Left lung (tissue), 14 donors: ENCODE measurements at places on chromosomes 6 and 20.
A peak's percentile ranks its signal among the peaks of the same experiment; 100 is the strongest.

DNA sequence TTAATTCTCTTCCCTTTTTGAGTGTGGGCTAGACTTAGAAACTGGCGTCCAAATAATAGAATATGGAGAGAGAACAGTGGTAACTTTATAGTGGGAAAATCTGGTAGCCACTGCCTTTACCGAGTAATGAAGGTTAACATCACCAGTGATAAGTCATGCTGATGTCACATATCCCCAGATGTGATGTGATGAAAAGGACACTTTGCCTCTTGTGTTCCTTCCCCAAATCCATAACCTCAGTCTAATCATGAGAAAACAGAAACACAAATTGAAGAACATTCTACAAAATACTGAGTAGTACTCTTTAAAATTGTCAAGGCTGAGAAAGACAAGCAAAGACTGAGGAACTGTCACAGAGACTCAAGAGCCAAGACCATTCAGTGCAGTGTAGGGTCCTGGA is 17.8 kb downstream of the ANKS1A start:
- DNase-seq = no peak

DNA sequence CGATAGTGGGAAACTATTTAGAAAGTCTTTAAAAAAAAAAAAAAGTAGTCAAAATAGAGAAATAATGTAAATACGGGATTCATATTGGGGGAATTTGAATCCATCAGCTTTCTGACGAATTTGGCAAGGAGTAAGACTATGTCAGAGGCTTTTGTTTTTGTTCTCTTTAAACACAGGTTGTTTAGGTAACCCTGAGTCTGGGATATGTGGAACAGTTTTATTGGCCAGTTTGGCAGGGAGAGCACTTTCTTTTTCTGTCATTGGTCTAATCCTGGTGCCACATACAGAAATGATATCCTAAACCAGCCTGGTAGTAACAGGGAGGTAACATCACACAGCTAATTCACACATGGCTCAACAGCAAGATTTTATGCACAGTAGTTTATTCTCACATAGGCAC is 27.7 kb downstream of the HAO1 start:
- no peak for DNase-seq

GRCh38 chr6:3162067-3162497 is 4.7 kb upstream of the TUBB2A start:
- DNase-seq = no peak

DNA sequence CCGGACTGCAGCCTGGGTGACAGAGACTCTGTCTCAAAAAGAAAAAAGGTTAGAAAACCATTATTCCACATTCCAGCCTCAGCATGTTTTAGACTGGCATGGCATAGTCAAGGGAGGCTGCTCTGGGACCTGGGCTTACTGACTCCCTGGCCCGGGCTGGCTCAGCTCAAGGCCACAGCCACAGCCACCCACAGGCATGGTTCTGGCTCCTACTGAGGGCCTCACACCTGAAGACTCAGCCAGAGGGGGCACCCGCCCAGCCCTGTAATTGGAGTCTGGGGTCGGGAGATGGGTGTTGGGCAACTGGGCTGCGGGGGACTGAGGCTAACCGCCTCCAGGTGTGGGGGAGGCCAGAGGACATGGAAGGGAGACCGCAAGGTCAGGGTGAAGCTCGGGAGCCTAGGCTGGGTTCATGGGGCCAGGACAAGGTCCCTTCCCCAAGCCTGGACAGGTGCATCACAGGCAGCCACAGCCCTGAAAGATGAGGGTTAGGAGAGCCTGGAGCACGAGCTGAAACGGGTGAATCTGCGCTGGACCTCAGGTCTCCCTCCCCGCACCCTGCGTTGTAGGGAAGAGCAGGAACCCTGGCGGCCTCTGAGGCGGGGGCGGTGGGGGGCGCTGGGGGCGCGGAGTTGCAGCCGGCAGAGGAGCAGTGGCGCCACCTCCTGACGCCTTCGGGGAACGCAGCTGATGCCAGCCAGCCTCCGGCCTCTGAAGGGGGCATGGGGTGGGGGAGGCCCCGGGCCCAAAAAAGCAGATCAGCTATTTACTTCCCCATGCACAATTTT is 67.7 kb upstream of the SRSF6 start:
- DNase-seq = no peak

DNA sequence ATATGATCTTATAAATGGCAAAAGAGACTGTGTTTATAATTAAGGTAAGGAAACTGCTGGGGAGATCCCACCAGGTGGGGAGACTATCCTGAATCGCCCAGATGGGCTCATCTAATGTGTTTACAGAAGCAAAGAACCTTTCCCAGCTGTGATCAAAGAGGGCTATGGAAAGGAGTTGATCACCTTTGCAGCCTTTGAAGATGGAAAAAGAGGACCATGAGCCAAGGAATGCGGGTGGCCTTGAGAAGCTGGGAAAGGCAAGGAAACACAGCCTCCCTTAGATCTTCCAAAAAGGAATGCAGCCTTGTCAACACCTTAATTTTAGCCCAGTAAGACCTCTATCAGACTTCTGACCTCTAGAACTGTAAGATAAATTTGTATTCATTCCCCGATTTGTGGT is 66.5 kb upstream of the ADGRG6 start:
- DNase-seq = no peak

- no peak for DNase-seq
Measured at GRCh38 chr6:34358389-34358905, 34.0 kb downstream of the NUDT3 start.

DNA sequence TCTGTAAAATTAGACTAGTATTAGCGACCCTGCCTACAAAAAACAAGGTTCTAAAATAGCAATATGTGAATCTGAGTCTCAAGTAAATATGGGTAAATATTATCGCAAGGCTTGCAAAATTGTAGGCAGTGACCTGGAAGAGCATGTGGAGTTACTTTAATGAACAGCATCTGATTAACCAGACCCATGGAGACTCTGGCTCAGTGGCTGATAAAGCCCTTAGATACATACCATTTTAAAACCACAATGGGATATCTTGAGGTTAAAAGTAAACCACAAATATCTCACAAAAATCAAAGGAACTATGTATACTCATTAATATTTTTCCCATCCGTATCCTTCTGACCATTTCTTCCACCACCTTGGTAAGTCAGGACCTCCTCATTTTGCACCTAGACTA is 187.0 kb downstream of the MTFR2 start:
- DNase-seq = no peak

GRCh38 chr20:57656252-57656820 is 36.1 kb upstream of the ZBP1 start:
- DNase-seq = no peak

GRCh38 chr6:31025595-31025994 is 15.3 kb downstream of the MUC22 start:
- no peak for DNase-seq

DNA sequence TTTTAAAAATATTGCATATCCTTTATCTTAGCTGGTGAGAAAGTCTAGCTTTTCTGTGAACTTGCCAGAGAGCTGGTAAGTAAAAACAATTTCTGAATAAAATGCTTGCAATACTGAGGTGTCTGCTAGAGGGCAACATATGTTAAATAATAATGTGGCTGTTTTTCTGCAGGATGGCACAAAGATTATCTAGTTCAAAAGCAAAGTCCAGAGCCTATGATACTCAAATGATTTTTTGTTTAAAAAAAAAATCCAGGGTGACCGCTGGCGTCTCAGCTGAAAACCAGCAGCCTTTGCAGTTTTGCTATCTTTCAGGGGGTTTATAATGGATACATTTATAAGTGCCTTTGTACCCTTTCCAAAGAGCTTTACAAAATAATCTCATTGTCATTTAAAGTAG is 194.9 kb downstream of the PHACTR1 start:
- peak; percentile 16 for DNase-seq

DNA sequence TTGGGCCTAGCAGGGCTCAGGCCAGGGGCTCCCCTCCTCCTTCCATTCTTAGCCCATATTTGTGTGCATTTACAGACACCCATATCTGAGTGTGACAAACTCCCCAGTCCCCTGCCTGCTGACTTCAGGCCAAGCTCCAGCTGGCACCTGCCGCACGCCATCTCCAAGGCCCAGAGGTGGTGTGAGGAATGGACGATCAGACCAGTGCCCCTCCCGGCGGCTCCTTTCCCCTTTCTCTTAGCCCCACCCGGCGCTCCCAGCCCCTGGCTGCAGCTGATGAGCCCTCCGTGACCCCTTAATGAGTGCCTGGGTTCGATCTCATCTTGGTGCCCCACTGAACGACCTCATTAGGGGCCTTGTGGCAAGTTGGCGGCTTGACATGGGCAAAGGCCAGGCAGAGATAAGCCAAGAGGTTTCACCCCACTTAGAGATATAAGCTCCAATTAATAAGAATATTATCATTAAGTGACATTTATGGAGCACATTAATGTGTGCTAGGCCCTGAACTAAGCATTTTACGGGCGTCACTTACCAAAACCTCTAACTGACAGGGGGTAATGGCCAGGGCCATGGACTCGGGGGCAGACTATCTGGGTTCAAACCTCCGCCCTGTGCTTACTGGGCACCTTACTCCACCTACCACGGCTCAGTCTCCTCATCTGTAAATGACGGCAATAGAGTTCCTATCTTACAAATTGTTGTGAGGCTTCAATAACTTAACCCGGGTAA is 17.5 kb downstream of the ADA start:
- no peak for DNase-seq

- DNase-seq = no peak
Measured at GRCh38 chr20:46088409-46089166, 1.2 kb downstream of the NCOA5 start.

DNA sequence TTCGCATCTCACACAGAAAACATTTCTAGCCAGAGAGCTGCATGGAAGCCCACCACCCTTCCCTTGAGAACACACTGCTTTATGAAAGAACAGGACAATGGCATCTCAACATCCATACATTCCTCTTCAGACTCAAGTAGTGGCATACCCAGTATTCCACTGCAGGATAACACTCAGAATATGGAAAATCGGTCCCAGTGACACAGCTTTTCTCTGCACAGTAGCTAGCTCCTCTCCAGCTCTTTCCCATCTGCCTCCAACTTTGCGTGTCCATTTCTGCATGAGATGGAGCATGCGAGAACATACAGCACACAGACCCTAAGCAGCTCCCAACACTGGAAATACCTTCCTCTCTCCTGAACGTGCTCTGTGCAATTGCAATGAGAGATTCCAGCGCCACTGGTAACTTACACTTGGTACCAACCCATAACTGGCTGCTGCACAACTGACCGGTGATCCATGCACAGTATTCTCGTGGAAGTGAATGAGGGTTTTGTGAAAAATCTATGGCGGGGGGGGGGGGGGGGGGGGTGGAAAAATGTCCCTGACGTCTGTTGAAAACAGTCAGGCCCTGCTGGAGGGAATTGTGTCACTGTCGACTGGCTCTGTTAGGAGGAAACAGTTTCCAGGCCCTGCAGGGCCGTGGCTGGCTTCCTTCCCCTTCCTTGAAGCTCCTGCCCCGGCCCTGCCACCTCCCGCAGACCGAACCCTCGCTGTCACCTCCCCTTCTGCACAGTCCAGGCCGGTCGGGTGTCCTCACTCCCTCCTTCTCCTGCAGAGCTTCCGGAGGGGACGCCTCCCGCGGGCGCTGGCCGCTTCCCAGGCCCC is 265.9 kb upstream of the QKI start:
- no peak for DNase-seq

- DNase-seq = peak; percentile 55
Measured at GRCh38 chr20:20837574-20838021, 125.2 kb upstream of the RALGAPA2 start.

- DNase-seq = peak; percentile 49
Measured at GRCh38 chr6:162070639-162071038, 656.9 kb downstream of the PRKN start.

GRCh38 chr6:105099371-105099770 is 80.4 kb downstream of the POPDC3 start:
- DNase-seq = no peak

- no peak for DNase-seq
Measured at GRCh38 chr6:35432291-35432690, 19.8 kb upstream of the FANCE start.

GRCh38 chr6:126616866-126617265 is 277.0 kb downstream of the CENPW start:
- no peak for DNase-seq

GRCh38 chr20:18922898-18923297 is 109.3 kb downstream of the SCP2D1 start:
- no peak for DNase-seq

GRCh38 chr6:165899611-165900010 is 236.6 kb upstream of the PDE10A start:
- DNase-seq = no peak

DNA sequence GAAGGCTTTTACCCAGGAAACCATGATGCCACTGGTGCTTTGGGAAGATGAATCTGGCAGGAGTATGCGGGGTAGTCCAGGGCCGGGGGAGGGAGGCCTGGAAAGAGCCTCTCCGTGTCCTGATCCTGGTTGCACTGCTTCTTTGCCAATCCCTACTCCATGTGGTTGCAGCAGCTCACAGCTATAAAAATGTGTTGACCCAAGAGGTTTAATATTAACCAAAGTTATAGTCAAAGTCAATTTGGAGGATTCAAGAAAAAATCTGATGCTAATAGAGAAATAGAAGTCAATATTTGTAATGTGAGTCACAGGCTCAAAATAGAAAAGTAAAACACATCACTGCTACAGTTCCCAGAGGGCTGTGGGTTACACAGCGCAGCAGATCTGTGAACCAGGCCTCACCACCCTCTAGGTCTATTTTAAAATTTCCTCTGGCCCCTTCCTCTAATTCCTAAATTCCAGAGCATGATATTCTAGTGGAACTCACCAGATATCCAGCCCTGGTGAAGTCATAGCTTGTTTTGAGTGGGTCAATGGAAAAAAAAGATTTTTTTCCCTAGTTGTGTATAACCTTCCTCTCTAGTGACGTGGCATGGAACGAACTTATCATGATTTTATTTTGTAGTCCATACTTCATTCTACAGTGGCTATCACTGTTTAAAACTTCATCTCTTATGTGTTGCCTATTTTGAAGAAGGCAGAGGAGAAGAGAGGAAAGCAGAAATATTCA is 63.2 kb upstream of the BMP2 start:
- DNase-seq = no peak

- no peak for DNase-seq
Measured at GRCh38 chr6:13554929-13555333, 19.5 kb upstream of the SIRT5 start.

DNA sequence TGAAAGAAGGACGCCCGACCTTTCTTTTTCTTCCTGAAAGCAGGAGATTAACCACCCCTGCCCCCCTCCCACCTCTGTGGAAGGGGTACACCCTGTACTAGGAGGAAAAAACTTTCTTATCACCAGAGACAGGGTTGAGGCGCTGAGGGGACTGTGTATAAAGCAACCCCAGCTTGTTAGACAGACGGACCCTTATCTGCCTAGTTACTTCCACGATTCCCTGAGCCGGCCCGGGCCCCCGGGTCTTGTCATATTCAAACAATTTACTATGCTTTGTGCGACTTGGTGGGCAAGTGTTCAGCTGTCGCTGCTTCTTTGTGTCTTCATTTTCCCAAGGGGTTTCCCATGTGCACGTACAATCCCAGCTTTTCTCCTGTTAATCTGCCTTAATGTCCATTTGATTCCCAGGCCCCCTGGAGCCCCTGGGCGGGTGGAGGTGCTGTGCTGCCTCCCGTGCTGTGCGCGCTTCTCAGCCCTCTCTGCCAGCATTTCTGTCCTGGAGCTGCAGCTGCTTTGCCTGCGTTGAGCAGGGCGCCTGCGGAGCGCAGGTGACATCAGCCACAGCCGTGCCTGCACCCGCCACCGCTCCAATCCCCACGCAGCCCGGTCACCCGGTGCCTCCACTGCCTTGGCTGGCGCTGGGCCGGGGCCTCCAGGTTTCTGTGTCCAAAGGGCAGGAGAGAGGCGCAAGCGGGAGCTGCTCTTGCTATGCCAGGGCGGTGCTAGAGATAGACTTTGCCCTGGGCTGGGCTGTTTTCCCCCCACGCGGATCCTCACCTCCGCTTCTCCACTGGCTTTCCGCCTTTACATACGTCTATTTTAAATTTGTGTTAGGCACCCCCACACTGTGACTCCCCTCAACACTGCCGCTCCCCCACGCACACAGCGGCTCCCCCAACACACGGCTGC is 96.2 kb downstream of the TTLL2 start:
- peak; percentile 79 for DNase-seq

GRCh38 chr6:51511081-51511480 is 576.3 kb downstream of the PKHD1 start:
- DNase-seq = no peak
